Activated CD8-positive, alpha-beta memory T cell treated with anti-CD3 and anti-CD28 coated beads, Interleukin-2, amount 10 ng/mL, durations not matched to agents 7 days and 5 days (primary cell): ENCODE measurements at places on chromosomes 12 and 14. TPM values are rescaled to one million over a fixed set of nuclear protein-coding genes. Genes with fewer than 3 reads are reported as not detected.

Gene ESRRB
- not detected for total RNA-seq

Gene RNF212B
- not detected for total RNA-seq

Gene CCDC184
- 0.63 TPM for total RNA-seq

Gene CBLN3
- 5.0 TPM for total RNA-seq

Gene USP44
- total RNA-seq: 13.7 TPM

Gene AHSA1
- total RNA-seq: 266 TPM

Gene SIVA1
- 140 TPM for total RNA-seq

Gene PPP4R4
- total RNA-seq: 0.68 TPM

Gene SLC25A47
- total RNA-seq: not detected

Gene LMNTD1
- total RNA-seq: not detected

Gene ORMDL2
- 45.8 TPM for total RNA-seq

Gene DEGS2
- total RNA-seq: not detected

Gene RAD9B
- total RNA-seq: 1.8 TPM

Gene KRT8
- total RNA-seq: 0.26 TPM

Gene E2F7
- 26.1 TPM for total RNA-seq

Gene PTPRO
- 0.15 TPM for total RNA-seq

Gene CNPY2
- total RNA-seq: 161 TPM

Gene SLCO1A2
- not detected for total RNA-seq

Gene TBX5
- total RNA-seq: not detected

Gene MUCL1
- total RNA-seq: not detected

Gene COQ5
- total RNA-seq: 26.4 TPM

Gene STAC3
- 5.4 TPM for total RNA-seq

Gene MSRB3
- total RNA-seq: not detected
